ENCODE measurements at places on chromosomes 11 and 22.

DNA sequence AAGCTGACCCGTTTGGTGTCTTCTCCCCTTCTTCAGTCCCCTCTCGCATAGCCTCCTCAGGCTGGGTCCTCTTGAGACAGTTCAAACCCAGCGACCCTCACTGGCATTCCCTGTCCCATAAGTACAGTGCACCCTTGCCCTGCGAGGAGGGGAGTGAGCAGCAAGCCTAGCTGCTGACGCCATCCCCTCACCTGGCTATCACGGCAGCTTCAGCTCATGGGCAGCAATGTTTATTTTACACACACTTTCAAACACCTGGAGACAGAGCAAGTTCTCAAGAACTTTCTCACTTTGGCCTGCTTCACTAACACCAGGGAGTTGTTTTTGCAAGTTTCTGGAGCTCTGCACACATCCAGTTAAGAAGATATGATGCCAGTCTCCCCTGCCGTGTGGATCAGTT, 189.6 kb upstream of the E2F8 start:
- H3K4me3 ChIP-seq, result no peak overlapping the region
- H3K27me3 ChIP-seq, result peaks cover 82% of the 10 kb centered on the region
- DNase-seq, result no peak
- H3K4me1 ChIP-seq, result no peaks in the 10 kb centered on the region
- H3K27ac ChIP-seq, result no peak overlapping the region
- H3K36me3 ChIP-seq, result peaks cover 3% of the 10 kb centered on the region

DNA sequence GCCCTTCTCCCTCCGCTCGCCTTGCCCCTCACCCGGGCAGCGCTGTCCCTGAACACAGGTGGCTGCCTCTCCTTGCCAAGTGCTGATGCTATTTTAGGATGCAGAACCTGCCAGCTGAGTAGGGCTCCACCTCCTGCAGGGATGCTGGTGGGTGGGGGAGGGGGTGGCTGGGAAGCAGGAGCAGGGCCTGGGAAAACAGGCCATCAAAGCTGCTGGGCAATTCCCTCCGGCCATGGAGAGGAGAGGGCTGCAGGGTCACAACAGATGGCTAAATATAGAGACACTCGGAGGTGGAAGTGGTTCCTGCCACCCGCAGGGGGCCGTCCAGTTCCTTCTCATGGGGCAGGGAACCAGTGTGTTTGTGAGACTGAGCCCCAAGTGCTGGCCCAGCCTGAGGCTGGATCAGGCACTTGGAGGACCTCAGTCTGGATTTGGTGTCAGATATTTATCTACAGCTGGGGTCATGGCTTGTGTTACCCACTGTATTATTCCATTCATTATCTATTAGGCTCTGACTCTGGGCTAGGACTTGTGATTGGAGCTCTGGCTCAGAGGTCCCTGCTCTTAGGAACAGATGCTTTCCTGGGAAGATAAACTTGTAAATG, 59.6 kb downstream of the LRRC32 start:
- H3K4me1 ChIP-seq, result no peaks in the 10 kb centered on the region
- no peak for DNase-seq
- no peak overlapping the region for H3K4me3 ChIP-seq
- H3K27ac ChIP-seq, result no peak overlapping the region

- H3K4me3 ChIP-seq, result peak overlapping the region; percentile 23
- peaks cover 19% of the 10 kb centered on the region for H3K4me1 ChIP-seq
- H3K27me3 ChIP-seq, result no peaks in the 10 kb centered on the region
Measured at GRCh38 chr22:30196141-30196879, 50.2 kb downstream of the LIF start.

DNA sequence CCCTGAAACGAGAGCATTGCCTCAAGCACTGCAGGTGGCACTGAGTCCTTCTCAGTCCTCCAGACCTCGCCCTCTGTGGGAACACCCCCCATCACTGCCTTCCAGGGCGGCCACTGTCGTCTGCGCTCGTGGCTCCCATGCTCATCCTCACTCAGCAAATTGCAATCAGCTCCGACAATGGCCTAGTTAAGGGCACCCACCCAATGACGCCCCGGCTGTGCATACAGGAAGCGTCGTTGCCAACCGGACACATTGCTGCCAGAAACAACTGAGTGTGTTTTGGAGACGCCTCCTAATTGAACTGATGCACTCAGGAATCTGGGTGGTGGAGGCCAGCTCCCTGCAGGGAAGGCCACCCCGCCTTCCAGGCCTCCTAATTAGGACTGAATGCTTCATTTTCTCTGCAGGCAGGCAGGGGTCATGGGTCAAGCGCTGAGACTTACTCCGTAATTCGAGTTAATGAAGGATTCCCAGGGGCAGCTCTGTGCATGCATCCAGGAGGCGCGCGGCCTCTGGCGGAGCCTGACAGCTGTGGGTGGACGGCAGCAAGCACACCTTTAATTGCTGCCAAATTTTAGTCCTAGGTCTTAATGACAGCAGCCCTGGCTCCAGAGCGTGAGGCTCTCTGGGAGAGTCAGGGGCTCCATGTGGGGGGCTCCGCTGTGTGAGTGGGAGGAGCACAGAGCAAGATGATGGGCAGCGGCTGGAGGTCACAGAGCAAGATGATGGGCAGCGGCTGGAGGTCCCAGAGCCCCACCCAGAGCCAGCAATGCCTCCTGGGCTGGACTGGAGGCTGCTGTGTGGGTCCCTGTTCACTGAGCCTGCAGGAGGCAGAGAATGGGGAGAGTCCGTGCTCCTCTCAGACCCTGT, 199.0 kb downstream of the BRD1 start:
- no peaks in the 10 kb centered on the region for H3K27me3 ChIP-seq
- peaks cover 3% of the 10 kb centered on the region for H3K36me3 ChIP-seq
- H3K27ac ChIP-seq, result no peak overlapping the region
- H3K4me3 ChIP-seq, result no peak overlapping the region
- DNase-seq, result no peak

DNA sequence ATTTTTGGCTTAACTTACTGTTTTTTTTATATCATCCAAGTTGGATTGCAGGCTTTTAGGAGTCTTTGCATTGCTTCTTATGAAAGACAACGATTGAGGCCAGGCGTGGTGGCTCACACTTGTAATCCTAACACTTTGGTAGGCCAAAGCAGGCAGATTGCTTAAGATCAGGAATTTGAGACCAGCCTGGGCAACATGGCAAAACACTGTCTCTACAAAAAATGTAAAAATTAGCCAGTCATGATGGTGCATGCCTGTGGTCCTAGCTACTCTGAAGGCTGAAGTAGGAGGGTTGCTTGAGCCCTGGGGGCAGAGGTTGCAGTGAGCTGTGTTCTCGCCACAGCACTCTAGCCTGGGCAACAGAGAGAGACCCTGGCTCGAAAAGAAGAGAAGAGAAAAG, 56.6 kb downstream of the BID start:
- H3K27ac ChIP-seq, result peak overlapping the region; percentile 54
- H3K4me1 ChIP-seq, result peaks cover 2% of the 10 kb centered on the region
- no peaks in the 10 kb centered on the region for H3K36me3 ChIP-seq

GRCh38 chr11:111819161-111819828, 52.1 kb downstream of the ALG9 start:
- no peak for DNase-seq
- H3K27ac ChIP-seq, result peak overlapping the region; percentile 35
- H3K4me3 ChIP-seq, result no peak overlapping the region
- H3K4me1 ChIP-seq, result peaks cover 3% of the 10 kb centered on the region
- no peaks in the 10 kb centered on the region for H3K27me3 ChIP-seq

DNA sequence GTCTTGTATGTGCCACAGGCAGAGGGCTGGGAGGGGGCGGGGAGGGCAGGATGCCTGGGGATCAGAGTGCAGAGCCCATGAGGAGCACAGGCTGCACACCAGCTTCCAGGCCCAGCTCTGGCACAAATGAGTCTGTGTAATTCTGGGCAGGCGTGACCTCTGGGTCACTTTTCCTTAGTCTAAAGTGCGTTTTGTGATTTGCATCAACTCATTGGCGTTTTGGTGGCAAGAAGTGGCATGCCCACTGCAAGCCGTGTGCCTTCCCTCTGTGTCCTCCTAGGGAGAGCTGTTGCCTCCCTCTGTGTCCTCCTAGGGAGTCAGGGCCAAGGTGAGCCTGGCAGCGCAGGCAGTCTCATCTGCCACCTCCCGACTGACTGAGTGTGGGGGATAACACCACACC, 17.2 kb downstream of the CHADL start:
- no peak overlapping the region for H3K4me3 ChIP-seq
- peaks cover 67% of the 10 kb centered on the region for H3K36me3 ChIP-seq
- no peak overlapping the region for H3K27ac ChIP-seq
- no peak for DNase-seq
- H3K27me3 ChIP-seq, result no peaks in the 10 kb centered on the region

DNA sequence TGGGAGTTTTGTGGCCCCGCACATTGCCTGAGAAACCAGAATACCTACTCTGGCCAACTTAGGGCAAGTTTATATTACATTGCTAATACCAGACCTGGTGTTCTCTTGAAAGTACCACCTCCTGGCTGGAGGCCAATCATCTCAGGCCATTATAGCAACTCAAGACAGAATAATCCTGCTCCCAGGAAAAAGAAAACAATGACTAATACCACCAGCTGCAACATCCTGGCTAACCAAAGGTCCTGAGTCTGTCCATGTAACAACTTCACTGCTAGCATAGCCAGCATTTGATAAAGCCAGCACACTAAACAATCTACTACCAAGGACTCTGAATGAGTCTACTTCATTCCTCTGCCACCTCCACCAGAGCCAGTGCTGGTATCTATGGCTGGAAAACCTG, 1298.7 kb upstream of the CNTN5 start:
- no peak overlapping the region for H3K27ac ChIP-seq
- no peaks in the 10 kb centered on the region for H3K4me1 ChIP-seq
- no peak overlapping the region for H3K4me3 ChIP-seq
- no peak for DNase-seq
- no peaks in the 10 kb centered on the region for H3K27me3 ChIP-seq
